ENCODE measurements at places on chromosomes 4 and X.
A peak's percentile ranks its signal among the peaks of the same experiment; 100 is the strongest.

- no peak for DNase-seq
These were observed 29.5 kb downstream of the PRPS2 start for GRCh38 chrX:12820737-12821136.

DNA sequence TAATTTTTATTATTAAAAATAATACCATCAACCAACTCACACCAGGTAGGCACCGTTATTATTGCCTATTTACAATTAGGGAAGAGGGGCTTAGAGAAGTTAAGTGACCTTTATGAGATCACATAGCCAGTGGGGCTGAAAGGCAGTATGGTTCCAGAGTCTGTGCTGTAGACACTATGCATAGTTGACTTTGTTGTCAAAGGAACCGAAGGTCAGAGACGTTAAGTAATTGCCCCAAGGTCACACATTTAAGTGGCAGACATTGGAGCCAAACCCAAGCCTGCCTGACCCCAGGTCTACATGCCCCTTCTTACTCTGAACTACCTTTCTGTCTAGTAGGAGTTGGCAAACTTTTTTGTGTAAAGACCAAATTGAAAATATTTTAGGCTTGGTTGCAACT lies 36.4 kb downstream of the RHOH start:
- DNase-seq, result no peak

- peak; percentile 53 for DNase-seq
These were observed at the start of gene GAB3 for GRCh38 chrX:154750301-154751202. GAB3 (minus strand) TSS chrX:154751077; CDS start chrX:154751025, 52 bp downstream.

GRCh38 chr4:76639288-76639687 lies 204.3 kb downstream of the SHROOM3 start:
- no peak for DNase-seq

GRCh38 chr4:54400188-54400587 lies 171.1 kb downstream of the PDGFRA start:
- DNase-seq, result no peak

DNA sequence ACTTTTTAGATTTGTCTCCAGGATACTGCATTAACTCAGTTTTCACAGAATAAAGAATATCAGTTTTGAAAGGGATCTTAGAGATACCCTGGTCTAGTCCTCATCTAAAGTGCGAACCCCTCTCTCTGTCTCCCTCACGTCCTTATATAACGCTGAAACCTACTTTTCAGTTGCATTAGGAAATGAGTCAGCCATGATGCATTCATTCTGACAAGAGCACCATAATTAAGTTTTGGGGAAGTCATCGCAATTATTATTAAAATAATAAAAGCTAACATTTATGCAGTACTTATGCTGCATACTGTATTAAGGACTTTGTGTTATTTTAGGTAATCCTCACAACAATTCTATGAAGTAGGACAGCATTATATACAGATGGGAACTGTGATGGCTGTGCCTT lies 116.1 kb downstream of the REELD1 start:
- DNase-seq, result no peak

DNA sequence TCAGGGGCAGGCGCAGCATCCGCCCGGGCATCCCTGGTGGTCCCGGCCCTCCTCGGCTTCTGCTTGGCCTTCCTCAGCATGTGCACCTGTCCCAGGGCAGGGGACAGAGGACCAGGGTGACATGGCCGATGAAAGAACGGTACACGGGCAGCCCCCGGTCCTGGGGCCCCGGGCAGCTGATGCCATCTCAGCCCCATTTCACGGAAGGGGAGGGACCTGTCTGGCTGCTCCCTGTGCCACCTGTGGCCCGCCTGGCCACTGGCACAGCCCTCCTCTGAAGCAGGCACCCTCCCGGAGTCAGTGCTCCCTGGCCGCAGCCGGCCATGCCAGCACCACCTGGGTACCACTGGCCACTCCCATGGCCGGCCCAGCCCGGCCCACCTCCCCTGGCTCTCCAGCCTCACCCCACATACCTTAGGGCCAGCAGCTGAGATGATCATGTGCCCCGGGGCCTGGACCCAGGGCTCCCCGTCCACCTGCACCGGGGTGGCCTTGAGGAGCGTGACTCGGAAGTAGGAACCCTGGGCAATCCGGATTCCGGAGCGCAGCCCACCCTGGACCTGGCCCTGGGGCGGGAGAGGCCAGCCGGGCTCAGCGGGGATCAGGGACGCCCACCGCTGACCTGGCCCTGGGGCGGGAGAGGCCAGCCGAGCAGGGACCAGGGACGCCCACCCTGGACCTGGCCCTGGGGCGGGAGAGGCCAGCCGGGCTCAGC lies 12.6 kb downstream of the DGKQ start:
- DNase-seq, result no peak

GRCh38 chrX:109753256-109753655 lies 20.2 kb upstream of the ACSL4 start:
- DNase-seq, result no peak

DNA sequence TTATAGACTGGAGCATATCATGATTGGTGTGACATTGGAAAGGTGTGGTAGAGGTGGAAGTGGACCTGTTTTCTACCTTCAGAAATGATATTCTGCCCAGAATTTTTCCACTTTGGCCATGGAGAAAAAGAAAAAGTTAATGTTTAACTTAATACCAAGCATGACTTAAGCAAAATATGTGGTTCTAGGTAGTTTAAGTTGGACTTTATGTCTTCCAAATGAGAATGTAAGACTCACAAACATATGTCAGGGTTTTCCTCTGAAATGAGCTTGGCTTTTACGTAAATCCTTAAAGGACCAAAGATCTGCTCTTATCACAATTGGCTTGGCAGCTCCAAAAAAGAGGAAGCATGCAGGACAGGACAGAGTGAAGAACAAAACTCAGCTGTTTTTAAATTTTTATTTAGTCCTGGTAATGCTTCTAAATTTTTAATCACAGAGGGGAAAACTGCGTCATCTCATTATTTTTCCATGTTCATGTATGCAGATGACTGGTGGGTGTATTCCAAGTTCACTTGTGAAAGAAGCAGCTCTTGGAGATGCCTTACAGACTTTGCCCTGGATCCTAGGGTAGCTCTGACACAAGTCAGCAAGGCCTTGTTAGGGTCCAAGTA lies 98.2 kb downstream of the ANK2 start:
- DNase-seq, result no peak

GRCh38 chr4:70930530-70931256 lies 28.5 kb downstream of the MOB1B start:
- no peak for DNase-seq

DNA sequence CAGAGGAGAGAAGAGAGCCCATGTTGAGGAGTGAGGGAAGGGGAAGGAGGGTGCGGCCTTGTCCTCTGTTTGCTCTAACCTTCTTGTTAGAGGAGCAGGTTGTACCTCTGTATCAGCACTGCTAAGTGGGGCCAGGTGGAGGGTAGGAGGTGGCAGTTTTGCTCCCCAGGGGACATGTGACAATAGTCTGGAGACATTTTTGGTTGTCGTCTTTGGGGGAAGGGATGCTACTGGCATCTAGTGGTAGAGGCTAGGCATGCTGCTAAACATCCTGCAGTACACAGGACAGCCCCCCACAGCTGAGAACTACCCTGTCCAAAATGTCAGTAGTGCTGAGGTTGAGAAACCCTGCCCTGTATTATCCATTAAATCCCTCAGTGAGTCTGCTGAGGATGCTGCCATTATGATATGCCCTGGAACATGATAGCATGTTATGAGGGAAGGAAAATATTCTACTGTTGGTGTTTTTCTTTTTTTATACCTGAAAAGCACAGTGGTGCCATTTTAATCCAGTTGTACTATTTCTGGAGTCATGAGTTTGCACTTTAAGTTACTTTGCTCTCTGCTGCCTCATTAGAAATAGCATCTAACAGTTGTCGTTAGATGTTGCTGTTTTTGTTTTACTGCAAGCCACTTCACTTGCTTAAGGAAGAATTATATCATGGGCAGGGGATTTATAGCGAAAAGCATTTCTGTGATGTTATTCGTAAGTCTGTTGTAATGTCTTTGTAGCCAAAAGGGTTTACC lies 90.6 kb downstream of the LRP2BP start:
- DNase-seq, result peak; percentile 14

DNA sequence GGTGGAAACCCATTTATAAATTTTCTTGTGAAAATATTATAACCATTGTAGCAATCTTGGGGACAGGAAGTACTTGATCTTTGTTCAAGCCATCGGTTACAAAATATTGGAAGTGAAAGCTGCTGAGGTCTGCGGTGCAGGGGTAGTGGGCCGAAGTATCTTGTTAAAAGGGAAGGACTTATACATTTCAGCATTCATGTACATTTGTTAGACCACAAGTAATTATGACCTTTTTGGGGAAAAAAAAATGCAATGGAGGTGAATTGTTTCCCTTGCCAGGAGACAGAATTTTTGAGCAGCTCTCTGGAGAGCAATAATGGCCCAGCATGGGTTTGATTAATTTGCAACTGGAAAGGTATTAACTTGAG lies 121.3 kb downstream of the EGF start:
- DNase-seq, result no peak

- DNase-seq, result no peak
These were observed 9.7 kb upstream of the KLHL13 start for GRCh38 chrX:118126286-118126685.

GRCh38 chr4:161419822-161420221 lies 744.0 kb downstream of the FSTL5 start:
- DNase-seq, result no peak

DNA sequence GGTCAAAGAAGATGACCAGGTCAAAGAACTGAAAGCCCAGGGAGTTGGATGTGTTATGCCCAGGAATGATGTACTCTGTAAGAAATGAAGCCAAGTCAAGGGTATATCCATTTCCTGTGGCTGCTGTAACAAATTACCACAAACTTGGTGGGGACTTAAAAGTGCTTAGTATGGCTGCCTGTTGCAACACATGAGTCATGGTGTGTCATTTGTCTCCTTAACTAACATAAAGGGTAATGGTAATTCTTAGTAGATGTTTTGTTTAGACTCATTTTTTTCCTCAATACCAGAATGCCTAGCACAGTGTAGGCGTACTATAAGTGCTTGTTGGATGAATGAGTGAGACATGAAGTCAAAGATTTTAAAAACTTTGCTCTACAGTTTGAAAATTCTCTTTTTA lies 45.7 kb downstream of the SYTL5 start:
- DNase-seq, result no peak

DNA sequence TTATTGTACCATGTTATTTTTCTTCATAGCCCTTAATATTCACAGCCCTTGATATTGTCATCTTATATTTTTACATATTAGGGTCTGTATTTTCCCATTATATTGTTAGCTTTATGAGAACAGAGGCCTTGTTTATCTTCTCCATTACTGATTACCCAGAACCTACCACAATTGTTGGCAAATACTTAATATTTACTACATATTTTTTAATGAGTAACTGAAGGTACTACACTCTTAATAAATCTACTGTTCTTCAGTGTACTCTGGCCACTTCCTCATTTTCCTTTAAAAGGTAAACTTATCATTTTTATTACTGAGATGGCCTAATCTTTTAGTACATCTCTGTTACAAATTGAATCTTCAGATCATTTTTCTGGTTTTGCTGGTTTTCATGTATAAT lies 133.5 kb downstream of the COL4A5 start:
- no peak for DNase-seq

GRCh38 chr4:15398001-15398400 lies 29.8 kb upstream of the C1QTNF7 start:
- DNase-seq, result no peak

DNA sequence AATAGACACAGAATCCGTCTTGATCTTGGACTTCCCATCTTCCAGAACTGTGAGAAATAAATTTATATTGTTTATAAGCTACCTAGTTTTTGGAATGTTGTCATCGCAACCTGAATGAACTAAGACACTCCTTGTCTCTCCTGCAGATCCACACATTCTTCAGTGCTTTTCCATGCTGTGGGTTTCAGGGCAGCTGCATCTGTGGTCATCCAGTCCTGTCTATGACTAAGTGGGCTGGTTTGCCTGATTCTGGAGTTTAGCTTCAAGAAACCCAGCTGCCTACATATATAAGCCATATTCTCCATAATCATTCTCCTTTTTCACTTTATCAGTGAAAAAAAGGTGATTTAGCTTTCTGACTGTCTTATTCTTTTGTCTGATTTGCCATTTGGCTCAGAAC lies 170.3 kb upstream of the KIT start:
- no peak for DNase-seq

GRCh38 chr4:106614441-106614840 lies 245.9 kb upstream of the GIMD1 start:
- DNase-seq, result no peak

DNA sequence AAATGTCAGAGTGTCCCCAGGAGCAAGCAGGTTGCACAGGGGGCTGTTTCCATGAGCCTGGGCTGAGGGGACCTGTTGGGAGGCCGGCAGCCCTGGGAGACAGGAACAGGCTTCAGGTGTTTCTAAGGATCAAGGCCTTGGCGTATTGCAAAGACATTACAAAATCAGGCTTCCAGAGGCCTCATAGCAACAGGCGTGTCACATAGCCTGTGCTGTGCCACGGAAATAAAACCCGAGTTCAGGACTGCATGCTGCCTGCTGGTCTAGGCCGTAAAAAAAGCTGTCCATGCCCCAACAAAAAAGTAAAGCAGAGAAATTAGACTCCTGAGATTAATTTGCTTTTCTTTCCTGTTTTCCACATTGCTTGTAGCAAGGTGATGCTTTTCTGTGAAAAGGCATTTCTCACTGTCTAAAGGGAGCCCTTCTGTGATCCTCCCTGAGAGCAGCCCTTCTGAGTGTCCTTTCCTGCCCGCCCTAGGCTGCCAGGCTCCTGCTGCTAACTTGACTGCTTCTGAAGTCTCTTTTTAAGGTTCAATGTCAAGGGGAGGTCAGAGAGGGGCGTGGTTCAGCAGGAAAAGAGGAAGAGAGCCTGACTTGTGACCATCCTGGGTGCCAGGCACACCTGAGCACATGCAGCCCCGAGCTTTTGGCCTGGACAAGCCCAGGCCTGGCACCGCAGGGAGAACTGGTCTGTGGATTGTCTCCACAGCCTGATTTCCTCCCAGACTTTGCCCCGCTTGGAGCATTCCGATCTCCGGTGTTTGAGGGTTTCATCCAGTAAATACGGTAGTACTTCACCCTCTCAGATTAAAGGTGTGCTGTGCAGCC lies 21.3 kb downstream of the SHROOM2 start:
- DNase-seq, result no peak

DNA sequence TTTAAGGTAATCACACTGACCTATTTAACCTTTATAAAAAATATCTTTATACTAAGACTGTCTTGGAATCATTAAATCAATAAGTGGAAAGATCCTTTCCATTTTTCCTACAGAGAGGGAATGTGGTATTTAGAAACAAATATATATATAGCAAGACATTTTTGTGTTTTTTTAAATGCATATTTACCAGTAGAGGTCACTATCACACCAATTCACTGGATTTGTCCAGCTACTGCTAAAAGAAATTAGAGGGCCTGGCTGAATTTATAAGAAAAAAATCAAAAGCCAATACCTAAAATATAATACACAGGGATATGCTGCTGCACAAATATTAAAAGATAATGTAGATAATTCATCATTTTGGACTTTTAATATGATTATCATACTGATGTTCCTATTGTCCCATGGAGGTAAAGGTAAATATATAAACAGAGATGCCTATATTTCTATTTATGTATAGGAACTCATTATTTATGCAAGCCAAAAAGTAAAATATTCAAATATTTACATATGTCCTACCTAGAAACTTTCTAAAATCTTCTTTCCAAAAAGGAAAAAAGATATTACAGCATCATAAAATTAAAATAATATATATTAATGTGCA lies 69.5 kb downstream of the PDE5A start:
- no peak for DNase-seq

- no peak for DNase-seq
These were observed 37.2 kb upstream of the PTPN13 start for GRCh38 chr4:86556791-86557415.

- no peak for DNase-seq
These were observed 3.1 kb downstream of the NAA10 start for GRCh38 chrX:153931748-153932147.

Measured in stimulated activated CD4-positive, alpha-beta T cell treated with anti-CD3 and anti-CD28 coated beads, Interleukin-15, amount 100 ng/mL, for 24 hours (primary cell).